Activated T-cell treated with anti-CD3 and anti-CD28 coated beads, Interleukin-2, amount 50 U/mL, for 48 hours (primary cell): ENCODE measurements at places on chromosomes 1 and 21.
A peak's percentile ranks its signal among the peaks of the same experiment; 100 is the strongest.

DNA sequence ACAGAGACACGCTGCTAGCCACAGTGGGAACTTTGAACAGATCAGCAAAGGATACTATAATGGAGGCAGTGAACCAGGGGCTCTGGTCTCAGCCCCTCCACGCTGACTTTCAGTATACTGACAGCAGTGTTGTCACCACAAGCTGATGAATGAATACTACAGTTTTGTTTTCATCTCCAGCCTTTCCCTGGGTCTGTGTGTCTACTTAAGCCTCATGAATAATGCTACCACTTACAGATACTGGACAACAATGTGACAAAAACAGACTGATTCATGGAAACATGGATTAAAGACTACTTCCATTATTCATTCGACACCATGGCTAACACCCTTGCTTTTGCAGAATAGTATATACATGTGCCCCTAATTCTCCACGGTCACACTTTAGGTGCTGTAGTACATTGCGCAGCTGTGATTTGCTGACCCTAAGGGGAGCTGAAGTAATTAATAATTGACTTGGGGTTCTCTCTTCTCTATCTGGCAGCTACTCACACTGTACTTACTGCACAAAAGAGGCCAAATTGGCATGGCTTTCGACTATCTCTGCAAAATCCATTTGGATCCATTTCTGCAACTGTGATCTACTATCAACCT lies 203.2 kb upstream of the LYPLAL1 start:
- no peak for DNase-seq

- DNase-seq: no peak
Measured at GRCh38 chr21:22421416-22422180, 1423.4 kb downstream of the NCAM2 start.

- no peak for DNase-seq
Measured at GRCh38 chr1:169877800-169878491, 15.8 kb downstream of the SCYL3 start.

GRCh38 chr1:118650107-118650807 lies 337.9 kb downstream of the TBX15 start:
- DNase-seq: no peak

DNA sequence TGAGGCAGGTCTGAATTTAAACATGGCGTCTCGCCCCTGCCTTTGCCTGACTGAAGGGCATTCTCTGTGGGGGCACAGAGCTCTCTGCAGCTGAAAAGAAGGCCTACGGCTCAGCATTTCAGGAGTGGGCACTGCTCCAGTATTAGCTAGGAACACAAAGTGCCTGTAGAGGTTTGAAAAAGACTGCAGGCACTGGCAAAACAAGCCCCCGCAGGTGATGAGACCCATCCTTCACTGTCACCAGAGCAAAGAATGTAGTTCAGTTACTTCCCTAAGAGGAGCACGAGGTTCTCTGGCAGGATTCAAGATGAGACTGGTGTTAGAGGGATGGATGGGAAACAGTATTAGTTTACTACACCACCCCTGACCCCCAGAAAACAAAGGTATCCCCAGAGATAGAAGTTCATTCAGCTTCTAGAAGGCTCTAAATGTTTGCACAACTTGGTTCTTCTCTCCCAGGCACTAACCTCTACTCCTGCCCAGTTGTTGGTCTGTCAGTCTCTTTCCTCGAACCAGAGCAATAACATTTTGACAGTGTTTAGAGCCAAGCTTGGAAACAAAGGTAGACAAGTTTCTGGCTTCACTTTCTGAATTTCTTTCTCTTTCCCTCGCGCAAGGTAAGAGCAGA lies 101.9 kb upstream of the KCNE2 start:
- no peak for DNase-seq

GRCh38 chr1:47991187-47991586 lies 6.0 kb downstream of the TRABD2B start:
- DNase-seq: no peak

DNA sequence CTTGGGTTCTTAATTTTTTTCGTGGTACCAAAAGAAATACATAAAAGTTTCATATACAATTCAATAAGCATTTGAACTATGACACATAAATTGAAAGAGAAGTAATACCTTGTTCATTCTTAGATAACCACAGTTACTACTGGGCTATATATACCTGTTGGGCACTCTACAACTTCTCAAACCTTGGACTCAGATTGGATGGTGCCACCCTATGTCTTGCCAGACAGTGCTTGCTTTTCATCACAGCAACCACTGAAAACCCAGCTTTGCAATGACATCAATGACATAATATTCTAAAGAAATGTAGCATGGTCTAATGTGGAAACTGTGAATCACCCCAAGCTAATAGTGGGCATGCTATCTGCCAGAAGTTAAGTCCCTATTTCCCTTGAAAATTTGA lies 62.8 kb upstream of the DPH5 start:
- DNase-seq: no peak

DNA sequence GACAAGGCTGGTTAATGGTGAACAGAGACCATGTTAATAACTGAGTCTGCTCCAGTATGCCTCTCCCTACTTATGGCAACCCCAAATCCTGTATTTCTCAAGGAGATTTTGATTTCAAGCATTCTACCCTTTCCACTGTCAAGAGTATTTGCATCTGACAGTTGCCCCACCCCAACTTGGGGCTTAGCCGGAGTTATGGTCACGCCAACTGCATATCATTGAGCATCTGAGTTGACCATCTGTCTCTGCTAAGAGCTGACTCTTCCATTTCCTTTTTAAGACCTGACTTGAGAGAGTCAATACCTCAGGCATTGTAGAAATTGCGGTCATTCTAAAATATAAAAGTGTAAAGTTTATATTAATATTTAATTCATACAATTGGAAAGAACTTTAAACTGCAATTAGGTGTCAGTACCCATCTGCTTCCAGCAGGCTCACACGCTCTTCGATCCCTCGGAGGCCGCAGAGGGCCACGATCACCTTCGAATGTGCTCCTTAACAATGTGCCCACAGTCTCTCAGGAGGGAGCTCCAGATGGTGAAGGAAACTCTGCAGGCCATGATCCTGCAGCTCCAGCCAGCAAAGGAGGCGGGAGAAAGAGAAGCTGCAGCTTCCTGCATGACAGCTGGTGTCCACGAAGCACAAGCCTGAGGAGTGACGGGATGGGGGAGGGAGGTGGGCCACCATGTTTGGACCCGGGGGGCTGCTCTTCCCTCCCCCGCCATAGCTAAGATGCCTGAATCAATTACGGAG lies 409.8 kb downstream of the DISC1 start:
- DNase-seq: no peak

GRCh38 chr1:8541961-8542521 lies 224.1 kb downstream of the SLC45A1 start:
- no peak for DNase-seq

- DNase-seq: no peak
Measured at GRCh38 chr1:38991638-38992411, 749 bp downstream of the AKIRIN1 start.

DNA sequence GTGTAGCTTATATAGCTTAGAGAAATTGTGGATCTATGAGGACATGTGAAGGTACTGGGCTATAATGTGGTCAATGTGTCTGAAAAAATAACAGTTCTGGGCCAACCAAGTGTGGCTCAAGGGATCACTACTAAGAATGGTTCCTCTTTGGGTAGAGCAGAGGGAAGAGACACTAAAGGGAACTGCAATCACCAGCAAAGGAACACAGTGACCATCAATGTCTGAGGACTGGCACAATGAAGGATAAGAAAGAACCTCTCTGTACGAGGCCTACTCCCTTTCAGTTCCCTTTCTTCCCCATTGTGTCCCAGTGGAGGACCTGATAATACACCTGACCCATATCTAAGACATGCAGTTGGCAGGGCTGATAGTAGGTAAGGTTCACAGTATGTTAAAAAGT lies 89.9 kb upstream of the JAK1 start:
- DNase-seq: no peak

GRCh38 chr1:174974711-174975119 lies 25.0 kb upstream of the CACYBP start:
- DNase-seq: no peak

DNA sequence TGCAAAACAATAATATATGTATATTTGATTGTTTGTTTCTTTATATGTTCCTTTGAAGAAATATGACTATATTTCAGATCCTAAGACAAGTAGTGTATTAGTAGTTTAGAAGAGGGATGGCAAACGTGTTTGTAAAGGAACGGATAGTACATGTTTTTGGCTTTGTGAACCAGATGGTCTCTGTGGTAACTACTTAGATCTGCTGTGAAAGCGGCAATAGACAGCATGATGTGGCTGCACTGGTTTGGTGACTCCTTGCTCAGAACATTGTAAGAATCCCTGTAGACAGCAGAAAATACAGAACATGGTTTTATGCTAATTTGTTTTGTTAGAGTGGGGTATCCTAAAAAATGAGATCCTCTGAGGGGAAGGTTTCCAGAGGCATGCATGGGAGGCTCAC lies 3.1 kb downstream of the ACADM start:
- no peak for DNase-seq

DNA sequence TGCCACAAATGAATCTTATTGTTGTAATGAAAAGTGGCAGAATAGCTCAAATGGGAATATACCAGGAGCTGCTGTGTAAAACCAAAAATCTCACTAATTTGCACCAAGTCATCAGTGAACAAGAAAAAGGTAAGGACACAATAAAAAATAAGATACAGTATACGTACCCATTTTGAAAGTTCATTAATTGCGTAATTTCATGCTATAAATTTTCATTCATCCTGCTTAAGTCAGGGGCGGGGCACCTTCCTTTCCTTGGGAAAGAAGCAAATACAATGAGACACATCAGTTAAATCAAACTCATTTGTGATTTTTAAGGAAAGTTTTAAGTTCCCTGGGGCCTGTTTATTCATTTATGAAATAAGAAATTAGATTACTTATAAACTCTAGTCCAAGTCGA lies 65.4 kb downstream of the HSPA13 start:
- no peak for DNase-seq

- DNase-seq: no peak
Measured at GRCh38 chr1:111850109-111850508, 94.4 kb downstream of the DDX20 start.

DNA sequence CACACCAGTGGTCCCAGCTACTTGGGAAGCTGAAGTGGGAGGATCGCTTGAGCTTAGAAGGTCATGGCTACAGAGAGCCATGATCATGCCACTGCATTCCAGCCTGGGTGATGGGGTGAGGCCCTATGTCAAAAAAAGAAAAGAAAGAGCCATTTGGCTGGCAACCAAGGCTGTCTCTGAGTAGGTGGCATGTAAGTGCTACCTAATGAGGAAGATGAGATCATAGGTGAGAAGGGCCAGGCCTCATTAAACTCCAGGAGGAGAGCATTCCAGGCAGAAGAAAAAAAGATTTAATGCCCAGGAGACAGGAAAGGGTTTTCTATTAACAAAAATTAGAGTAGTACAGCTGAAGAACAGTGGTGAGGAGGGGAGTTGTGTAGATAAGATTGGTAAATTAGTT lies 103.4 kb upstream of the ZNF678 start:
- DNase-seq: no peak

- peak; percentile 57 for DNase-seq
Measured at GRCh38 chr21:31732597-31733550, 956 bp upstream of the SCAF4 start.

GRCh38 chr1:5640845-5641244 lies 351.4 kb downstream of the NPHP4 start:
- DNase-seq: peak; percentile 13

- DNase-seq: no peak
Measured at GRCh38 chr21:36479415-36480402, at the start of gene CLDN14. TSS of gene CLDN14 (minus strand) at chr21:36480122. CDS start at chr21:36461695, 18,427 bp downstream.

- DNase-seq: no peak
Measured at GRCh38 chr1:229266832-229267500, 3.9 kb upstream of the RAB4A start.

GRCh38 chr1:207744000-207744534 lies 7.8 kb upstream of the CD46 start:
- DNase-seq: no peak

GRCh38 chr1:228980232-228980937 lies 245.1 kb downstream of the RHOU start:
- DNase-seq: no peak

DNA sequence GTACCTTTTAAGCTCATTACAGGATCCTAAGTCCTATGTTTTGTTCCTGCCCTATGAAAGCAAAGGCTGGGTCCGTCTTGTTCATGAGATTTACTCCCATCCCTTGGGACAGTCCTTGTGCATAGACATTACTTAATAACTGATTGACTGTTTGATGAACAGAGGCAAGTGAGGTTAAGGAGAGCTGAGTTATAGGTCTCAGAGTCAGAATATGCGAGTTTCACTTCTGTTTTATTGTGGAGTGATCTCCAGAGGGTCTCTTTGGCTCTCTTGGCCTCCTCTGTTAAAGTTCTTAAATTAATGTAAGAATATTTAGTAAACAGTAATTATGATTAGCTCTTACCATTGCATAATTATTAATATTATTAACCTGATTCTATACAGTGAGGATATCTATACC lies 52.6 kb downstream of the BRINP2 start:
- DNase-seq: no peak

DNA sequence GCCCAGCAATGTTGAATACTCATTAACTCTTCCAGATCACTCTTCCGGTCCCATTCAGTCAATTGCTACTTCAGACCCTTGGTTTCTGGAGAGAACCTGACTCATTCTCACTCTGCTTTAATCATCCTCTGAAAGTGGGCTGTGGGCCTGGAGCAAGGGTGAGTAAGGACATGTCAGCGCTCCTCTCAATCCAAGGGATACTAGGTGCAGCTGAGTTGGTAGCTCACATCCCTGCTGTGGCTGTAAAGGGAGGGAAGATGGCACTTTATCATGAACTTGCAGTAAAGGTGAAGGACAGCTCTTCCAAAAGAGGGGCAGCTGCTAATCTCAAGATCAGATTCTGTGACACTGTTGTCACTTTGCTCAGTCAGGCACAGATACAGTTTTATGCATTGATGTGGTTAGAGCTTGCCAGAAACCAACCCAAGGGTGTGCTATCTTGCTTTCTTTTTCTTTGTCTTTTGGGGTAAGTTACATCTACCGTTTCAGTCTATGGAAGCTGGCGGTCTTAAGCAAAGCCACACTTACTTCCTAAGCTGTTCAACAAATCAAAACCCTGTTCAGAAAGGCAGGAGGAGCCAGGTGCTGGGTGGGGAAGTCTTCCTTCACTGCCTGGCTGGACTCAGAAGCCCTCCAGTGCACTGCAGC lies 26.5 kb upstream of the NTPCR start:
- DNase-seq: peak; percentile 73

DNA sequence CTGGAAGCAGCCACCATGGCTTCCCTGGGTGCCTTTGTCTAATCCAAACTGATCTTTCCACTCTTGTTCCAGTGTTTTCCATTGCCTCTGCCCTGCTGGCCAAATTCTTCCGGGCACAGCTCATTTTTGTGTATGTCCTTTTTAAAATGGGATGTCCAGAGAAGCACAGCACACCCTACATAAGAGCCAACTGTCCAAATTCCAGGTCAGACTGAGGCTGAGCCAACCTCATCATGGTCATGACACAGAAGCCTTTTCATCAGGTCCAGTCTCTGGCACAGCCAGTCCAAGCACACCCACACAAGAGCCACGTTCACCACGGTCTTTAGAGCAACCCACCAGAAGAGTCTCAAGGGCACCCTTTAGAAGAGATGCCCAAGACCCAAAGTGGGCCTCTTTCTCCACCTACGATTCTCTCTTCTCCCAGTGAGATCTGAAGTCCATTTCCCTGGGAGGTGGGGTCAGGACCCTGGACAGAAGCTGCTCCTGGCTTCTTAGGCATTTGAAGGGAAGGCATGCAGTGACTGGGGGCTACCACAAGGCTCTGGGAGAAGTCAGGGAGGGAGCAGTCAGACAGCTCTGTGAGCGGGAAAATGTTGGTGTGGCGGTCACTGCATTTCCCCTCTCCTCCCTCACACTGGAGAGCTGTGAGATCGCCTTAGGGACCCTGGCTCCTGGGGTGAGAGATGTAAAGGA lies 53.2 kb downstream of the SYT2 start:
- DNase-seq: no peak

- no peak for DNase-seq
Measured at GRCh38 chr21:33058527-33058926, 11.4 kb upstream of the OLIG1 start.

GRCh38 chr1:50333595-50333974 lies 89.7 kb downstream of the DMRTA2 start:
- peak; percentile 72 for DNase-seq
